ENCODE measurements at places on chromosomes 1 and 21.

DNA sequence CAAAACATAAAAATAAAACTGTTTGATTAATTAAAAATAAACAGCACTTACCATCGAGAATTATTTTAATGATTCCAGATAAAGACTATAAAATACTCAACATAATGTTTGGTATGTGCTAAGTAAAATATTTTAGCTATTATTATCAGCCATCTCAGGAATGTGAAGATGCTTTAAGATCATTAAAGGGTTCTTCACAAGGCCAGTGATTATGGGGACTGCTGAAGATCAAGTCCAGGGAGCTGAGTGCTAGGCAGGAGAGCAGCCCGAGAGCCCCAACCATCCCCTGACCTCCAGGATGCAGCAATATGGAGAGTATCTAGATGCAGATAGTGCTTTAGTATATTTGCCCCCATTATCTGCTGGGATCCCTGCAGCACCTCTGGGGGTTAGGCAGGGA, 4.6 kb upstream of the TACSTD2 start:
- DNase-seq, result no peak

DNA sequence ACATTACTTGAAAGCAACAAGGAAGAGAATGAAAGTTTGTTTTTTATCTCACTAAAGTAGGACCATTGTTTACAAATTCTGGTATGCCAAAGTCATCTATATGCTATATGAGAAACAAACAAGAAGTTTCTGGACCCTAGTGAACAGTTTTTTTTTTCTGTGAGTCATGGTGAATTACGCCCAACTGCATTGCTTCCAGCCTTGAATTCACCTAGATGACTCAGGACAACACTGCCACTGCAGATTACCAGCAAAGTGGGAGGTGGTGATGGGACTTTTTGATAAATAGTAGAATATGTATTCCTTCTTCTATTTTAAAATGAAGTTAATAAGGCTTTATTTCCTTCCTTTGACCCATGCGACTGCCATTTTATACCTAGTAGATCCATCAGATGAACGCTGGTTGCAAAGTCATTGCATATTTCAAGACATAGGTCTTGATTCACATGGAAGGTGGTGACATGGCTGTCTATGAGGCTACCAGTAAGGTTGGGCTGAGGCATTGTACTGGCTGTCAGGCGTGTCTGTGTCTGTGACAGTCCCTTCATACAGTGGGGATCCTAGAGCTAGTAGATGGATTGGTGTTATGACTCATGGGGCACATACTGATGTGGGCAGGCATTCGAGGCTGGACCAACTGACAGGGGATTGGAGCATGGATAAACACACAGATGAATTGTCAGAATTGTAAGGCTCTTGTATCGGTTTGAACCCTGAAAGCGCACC, 49.1 kb upstream of the APOBEC4 start:
- DNase-seq, result no peak

- no peak for DNase-seq
These were observed 1.6 kb downstream of the CDC42 start for GRCh38 chr1:22053861-22054770.

DNA sequence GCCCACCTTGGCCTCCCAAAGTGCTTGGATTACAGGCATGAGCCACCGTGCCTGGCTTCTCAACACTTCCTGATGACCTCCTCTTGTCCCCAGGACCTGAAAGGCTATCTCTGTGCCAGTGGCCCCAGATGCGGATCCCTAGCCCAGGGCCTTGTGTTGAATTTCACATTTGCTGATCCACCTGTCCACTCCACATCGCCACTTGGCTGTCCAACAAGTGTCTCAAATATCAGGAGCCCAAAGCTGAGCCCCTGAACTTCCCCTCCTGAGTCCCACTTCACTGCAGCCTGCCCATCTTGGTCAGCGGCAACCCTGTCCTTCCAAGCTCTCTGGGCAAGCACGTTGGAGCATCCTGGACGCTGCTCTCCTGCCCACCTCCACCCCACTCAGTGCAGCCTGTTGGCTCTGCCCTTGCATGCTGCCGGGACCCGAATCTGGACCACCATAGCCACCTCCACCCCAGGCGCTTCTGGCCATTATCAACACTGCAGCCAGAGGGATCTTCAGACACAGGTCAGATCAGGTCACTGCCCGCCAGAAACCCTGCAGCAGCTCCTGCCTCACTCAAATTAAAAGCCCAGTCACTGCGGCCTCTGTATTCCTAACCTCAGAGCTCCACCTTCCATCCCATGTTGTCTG, 352.5 kb upstream of the VAMP3 start:
- DNase-seq, result peak; percentile 8

DNA sequence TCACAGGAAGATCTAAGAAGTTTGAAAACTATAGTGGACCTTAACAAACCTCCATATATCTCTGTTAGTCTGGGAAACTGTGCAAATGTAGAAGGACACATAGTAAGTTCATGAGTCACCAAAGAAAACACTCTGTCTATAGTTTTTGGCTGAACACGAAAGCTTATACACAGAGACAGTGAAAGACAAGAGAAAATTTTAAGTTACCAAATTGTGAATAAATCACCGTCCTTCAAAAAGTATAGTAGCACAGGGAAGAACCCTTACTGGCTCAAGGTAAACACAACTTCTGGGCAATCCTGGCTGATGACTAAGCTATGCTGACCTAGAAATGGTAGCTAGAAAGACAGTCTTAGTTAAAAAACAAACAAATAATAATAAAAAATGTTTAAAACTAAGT, 1057.9 kb downstream of the AMY1C start:
- DNase-seq, result no peak

DNA sequence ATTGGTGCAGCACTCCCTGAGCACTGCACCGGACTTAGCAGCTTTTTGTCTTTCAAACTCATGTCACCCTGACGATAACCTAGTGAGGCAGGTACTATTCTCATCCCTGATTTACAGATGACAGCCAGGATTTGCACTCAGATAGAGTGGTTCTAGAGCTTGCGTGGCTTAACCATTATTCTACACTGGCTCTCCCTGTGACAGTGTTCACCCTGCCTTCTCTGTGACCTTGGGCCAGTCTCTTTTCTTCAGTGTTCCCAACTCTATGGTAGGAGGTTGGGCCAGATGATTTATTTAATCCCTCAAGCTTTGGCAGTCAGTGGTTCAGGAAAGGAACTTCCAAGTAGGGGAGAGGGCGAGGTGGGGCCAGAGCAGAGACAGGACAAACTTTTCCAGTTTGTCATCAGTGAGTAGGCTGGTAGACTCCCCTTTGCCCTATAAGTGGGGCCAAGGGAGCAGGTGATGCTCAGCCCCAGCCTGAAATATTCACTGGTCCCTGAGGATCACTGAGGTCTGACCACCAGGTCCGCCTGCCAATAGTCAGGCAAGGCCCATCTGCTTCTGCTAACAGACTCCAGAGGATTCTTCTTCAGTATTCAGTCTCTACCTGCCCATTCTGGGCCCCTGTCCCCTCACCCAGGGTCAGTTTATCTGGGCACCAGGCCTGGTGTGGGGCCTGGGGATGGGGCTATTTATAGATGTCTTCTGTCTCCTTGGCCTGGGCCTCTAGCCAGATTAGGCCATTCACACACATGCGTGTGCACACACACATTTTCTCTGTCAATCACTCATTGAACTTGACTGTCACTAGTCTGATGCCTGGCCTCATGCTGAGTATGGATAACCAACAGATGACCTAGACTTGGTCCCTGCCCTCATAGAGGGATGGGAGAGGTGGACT, 8.8 kb upstream of the FABP3 start:
- DNase-seq, result no peak

- no peak for DNase-seq
These were observed 19.7 kb downstream of the AGO1 start for GRCh38 chr1:35902671-35903070.

DNA sequence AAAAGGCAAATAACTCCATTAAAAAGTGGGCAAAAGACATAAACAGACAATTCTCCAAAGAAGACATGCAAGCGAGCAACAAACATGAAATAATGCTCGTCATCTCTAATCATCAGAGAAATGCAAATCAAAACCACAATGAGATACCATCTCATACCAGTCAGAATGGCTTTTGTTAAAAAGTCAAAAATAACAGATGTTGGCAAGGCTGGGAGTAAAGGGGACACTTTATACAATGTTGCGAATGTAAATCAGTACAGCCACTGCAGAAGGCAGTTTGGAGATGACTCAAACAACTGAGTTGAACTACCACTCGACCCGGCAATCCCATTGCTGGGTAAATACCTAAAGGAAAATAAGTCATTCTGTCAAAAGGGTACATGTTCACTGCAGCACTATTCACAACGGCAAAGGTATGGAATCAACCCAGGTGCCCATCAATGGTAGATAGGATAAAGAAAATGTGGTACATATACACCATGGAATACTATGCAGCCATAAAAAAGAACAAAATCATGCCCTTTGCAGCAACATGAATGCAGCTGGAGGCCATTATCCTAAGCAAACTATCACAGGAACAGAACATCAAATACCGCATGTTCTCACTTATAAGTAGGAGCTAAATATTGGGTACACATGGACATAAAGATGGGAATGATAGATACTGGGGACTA, 25.9 kb downstream of the TSPAN2 start:
- no peak for DNase-seq

DNA sequence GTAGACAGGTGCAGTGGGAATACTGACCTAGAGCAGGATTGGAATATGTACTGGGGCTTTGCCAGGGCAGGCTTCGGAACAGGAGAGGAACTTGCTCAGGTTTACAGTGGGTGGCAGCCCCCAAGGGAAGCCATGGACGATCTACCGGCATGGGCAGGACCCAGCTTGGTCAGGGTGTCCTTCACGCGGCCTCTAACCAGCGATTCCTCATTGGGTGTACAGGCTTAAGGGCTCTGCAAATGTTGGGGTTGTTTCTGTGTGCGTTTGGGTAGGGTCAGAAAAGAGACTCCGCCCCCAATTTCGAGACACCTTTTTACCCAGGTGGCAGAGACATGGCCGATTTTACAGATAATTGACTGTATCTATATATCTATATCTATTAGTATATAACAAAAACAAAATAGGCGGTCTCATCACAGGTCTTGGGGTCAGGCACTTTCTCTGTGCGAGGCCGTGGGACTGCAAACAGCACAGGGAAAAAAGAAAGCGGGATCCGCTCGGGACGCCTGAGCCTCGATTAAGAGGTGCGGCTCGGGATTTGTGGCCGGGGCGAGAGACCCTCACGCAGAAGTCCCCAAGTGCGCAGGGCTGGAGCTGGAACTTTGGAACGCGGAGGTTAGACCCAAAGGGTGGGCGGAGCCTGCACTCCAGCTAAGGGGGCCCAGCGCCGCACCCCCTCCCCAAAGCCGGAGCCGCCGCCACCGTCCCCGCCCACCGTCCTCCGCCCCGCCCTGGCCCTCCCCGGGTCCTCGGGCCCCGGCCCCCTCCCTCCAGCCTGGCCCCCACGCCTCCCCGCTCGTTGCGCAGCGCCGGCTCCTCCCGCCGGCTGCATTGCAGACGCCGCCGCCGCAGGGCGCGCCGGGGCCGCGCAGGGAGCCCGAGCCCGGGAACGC, 67.5 kb upstream of the VAMP3 start:
- peak; percentile 94 for DNase-seq

DNA sequence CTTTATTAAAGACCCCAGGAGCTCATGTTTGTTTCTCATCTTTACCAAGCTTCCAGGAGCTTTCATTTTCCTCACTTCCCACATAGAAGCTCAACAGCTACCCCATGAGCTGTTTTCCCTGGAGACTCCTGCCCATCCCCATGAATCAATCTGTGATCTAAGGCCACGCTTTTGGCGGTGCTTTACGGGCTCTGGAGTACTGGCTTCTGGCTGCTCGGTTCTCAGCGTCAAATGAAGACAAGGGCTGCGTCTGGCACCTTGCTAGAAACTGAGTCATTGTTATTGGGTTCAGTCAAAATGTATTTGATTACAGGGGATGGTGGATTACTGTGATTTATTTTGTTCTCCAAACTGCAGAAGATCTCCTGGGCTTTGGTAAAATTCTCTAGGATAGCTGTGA, 39.9 kb downstream of the ACP6 start:
- DNase-seq, result no peak

- no peak for DNase-seq
These were observed 52.8 kb downstream of the TOMM20 start for GRCh38 chr1:235075777-235076308.

GRCh38 chr1:12711536-12711935, 4.4 kb upstream of the AADACL3 start:
- no peak for DNase-seq

DNA sequence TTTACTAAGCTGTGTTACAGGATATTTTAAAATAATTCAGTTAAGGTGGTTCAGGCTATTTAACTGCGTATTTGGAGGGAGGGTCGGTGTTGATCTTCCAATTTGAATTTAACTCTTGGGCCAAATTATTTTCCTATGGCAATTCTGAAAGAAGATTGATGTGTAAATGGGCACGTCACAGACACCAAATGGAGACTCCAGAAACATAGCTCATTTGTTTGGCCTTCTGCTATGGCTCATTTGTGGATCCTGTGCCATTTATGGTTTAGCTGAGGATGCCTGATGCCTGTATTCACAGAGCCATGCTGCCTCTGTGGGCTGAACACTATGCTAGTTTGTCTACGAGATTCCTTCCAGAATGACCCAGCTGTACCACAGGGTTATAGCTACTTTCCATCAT, 70.6 kb downstream of the PTGER3 start:
- no peak for DNase-seq

DNA sequence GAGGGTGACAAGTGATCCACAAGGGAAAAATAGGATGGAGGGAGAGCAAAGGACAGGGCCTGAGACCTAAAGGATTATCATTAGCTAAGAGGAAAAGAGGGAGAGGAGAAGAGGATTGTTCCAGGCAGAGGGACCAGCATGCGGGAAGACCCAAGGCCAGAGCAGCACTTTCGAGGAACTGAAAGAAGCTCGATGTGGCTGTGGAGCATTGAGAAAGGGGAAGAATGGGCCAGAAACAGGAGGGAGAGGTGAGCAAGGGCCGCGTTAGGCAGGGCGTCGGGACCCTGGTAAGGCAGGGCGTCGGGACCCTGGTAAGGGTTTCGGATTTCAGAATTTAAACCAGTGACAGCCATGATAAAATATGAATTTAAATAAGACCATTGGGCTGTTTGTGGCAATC, 22.8 kb upstream of the CSF1 start:
- no peak for DNase-seq

DNA sequence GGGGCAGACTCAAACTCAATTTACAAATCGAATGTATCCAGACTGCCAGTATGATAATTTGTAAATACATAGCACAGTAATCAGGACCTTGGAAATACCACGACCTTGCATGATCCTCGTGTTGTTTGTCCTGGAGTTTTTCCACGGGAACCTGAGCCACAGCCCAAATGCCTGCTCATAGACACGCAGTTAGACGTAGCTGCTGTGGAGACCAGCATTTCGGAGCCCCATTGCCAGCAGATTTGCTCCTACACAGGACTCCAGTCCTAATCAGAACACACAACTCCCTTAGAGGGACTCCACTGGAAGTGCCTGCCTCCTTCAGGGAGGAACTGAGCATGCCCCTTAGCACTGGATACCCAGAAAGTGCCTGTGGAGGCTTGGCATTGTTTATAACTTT, 163.2 kb downstream of the GALNT2 start:
- no peak for DNase-seq

Measured in H7 (cell line).